ENCODE measurements at places on chromosomes 2 and 18.

GRCh38 chr2:178074123-178075005 lies 1.8 kb upstream of the PDE11A start:
- no peak for DNase-seq

DNA sequence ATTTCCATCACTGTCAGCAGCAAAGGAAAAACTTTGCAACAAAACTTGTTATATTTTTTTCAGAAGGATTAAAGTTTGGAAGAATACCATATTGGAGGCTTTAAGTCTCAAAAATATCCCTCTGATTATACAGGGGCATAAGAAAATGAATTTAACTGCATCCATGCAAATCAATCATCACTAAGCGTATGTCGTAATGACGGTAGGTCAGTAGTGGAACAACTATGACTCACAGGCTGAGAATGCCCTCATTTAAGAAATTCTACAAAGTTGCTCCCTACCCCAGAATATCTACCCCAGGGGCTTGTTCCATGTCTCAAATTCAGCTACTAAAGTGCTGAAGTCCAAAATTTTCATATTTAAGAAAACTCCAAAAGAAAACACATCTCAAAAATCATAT lies 12.5 kb upstream of the NAB1 start:
- DNase-seq, result no peak

DNA sequence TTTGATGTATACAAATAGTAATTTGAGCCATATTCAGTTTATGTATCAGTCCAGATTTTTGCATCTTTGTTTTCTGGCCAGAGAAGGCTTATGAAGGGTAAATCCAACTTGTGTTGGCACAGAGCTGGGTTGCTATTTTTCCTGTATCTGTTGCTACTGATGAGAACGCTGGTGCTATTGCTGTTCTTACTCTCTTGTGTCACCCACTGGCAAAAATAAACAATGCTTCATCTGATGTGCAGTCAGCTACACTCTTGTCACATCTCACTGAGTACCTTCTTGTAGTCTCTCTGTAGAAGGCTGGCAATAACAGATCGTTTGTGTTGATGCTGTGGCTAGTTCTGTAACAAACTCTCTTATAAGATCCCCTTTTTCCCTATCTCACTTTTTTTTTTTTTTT lies 323.4 kb downstream of the CDH19 start:
- no peak for DNase-seq

DNA sequence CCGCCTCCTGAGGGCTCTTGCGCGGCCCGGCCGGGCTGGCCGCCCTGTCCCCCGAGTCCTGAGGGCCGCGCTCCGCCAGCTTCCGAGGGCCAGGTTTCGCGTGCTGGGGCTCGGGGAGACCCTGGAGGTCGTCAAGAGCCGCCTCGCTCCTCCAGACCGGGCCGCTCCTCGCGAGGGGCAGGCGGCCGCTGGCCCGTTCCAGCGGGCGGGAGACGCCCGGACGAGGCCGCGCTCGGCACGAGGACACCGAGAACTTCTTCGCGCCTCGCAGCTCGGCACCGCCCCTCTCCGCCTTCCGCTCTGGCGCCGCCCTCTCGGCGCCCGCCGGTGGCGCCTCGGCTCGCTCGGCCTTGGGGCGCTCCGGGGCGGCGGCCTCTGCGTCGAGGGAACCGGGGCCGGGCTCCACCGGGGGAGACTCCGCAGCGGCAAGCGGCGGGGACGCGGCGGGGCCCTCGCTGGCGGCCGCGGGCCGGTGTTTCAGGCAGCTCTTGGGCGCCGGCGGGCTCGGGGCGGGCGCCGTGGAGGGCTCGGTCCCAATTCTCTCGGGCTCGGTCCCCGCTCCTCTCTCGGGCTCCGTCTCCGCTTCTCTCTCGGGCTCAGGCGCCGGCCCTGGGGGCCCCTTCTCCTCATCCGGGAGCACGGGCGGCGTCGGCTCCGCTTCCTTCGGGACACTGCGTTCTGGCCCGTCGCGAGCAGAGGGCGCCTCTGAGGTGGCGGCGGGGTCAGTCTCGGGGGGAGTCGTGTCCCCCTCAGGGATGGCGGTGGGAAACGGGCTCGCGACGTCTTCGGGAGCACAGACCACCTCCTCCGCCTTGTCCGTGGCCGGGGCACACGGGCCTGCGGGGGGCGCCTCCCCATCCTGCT lies 91.6 kb upstream of the MGAT4A start:
- peak; percentile 49 for DNase-seq

GRCh38 chr2:103627301-103627700 lies 865.5 kb downstream of the TMEM182 start:
- no peak for DNase-seq

DNA sequence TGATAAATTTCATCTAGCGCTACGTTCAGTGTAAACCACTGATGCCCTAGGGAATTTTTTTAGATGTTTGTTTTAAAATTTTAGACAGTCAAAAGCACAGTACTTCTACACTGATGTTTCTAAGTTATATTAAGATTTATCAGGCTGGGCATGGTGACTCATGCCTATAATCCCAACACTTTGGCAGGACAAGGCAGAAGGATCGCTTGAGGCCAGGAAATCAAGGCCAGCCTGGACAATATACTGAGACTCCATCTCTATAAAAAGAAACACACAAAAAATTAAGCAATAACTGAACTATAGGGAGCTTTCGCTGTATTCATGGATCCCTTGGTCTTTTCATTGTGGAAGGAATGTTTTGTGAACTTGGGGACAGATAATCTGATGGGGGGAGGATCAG lies 50.6 kb upstream of the MAPRE2 start:
- no peak for DNase-seq

DNA sequence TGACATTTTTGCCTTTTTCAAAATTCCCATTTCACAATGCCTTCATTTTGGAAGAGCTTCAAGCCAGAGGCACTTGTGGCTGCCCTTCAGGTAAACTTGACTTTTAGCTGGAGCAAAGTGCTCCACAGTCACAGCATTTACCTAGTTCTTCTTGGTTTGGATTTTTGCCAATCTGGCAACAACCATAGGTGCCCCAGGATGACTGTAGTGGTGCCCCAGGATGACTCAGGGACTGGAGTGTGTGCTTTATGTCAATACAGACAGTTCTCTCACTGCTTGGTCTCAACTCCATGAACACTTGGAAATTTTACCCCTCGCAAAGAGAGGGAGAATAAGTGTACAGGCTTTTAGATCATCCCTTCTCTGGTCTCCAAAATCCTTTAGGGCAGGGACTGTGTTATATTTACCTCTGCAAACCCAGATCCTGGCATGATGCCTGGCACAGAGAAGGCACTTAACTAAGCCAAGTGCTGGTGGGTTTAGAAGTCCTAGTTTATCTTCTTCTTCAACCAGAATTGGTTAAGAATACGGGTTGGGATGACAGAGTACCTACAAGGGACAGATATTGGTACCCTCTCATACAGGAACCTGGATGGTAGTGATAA lies 15.3 kb upstream of the PTPN4 start:
- no peak for DNase-seq

- DNase-seq, result no peak
Observed at GRCh38 chr2:215832791-215833190, 180.6 kb downstream of the MREG start.

GRCh38 chr2:200129721-200130462 lies 174.5 kb downstream of the MAIP1 start:
- DNase-seq, result no peak

- no peak for DNase-seq
Observed at GRCh38 chr2:206379886-206380285, 63.4 kb upstream of the ADAM23 start.

GRCh38 chr18:65568866-65569265 lies 181.9 kb upstream of the CDH7 start:
- no peak for DNase-seq

- DNase-seq, result no peak
Observed at GRCh38 chr2:150327564-150328489, 159.6 kb downstream of the RND3 start.

DNA sequence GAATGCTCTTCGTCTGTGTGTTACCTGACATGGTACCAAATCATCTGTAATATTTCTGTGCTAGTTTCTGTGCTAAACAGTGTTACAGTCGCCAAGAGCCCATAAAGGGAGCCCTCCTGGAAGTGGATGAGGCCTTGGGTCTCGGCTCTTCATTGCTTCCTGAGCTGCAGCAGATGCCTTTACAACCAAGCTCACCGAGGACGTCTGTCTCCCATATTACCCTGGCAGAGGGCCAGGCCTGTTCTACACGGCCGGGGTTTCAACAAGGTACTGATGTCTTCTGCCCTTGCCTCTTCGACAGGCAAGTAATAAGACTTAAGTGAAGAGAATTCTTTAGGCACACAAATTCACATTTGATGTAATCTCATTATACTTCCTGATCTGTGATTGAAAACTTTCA lies 16.8 kb downstream of the RPL31 start:
- no peak for DNase-seq

DNA sequence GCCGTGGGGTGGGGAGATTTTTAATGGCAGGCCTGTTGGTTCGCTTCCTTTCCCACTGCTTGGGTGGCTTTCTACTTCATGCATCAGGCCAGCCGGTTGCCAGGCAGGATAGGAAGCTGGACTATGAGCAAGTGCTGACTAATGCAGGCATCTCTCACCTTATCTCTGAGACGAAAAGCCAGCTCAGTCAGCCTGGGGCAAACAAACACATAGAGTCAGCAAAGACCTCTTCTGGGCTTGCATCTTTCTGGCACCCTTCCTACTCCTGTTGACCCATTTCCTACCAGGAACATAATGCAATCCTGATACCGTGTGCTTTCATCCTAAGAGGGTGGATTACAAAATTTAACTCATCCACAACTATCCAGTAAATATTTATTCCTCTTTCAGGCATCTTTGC lies 416.6 kb upstream of the MEX3C start:
- DNase-seq, result no peak

GRCh38 chr2:206176121-206176520 lies 16.4 kb downstream of the EEF1B2 start:
- no peak for DNase-seq

DNA sequence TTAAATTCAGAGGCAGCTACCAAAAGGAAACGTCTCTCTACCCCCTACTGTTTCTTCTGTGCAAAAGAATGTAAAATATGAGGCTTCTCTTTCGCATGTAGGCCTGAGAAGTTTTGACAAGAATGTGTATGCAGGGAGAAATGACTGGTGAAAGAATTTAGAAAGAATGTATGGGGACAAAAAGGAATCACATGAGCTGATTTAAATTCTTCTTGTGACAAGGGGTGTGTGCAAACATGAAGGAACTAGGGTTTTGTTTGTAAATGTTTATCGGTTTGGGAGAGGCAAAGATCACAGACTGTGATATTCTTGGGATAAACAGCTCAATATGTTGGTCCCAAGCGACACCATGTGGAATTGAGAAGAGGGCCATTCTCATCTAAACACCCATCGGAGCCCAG lies 345.2 kb upstream of the VRK2 start:
- no peak for DNase-seq

DNA sequence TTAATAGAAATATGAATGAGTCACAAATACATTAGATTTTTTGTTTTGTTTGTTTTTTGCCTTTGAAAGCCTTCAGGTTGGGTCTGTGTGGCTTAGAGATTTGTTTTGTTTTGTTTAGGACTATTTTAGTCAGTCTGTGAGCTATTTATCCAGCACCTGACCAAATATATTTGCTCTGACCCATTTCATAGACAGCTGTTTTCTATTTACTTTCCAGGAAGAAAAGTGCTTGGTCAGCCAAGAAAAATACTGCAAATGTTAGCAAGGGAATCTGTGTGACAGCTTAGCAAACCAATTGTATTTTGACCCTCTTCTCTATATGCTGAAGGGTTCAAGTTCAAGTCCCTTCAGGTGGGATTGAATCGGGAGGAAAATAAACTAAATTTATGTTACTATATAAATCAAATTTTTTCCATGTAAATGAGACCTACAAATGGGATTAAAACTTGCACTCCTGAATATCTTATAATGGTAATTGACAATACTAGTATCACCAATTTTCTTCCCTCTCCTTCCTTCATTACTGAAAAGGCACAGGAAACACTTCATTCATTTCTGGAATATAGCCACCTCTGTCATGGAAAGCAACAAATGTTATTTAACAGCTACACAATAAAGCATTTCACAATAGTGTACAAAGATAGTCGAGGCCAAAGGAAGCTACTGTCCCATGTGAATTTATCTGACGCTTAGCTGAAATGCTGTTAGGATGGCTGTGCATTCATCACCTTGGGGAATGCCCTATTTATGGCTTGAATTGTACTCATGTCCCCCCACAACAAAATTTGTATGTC lies 23.1 kb upstream of the KLF7 start:
- no peak for DNase-seq

GRCh38 chr18:54229421-54230059 lies 5.1 kb upstream of the MBD2 start:
- DNase-seq, result peak; percentile 23

DNA sequence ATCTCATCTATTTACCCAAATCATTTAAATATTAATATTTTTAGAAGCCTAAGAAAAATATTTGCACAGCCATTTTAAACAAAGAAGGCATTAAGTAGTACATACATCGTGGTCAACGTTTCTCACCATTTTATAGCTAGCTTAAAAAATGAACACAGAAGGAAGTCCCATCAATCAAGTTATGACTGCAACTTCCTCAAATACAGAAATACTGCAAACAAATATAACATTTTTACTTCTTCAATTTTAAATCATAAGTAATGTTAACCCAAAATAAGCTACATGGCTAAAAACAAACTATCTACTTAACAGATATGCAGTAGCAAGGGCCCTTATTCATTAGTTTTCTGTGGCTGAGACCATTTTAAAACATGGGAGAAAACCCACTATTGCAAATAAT lies 30.6 kb downstream of the ITSN2 start:
- no peak for DNase-seq

- no peak for DNase-seq
Observed at GRCh38 chr2:121049131-121049530, 235.9 kb downstream of the TFCP2L1 start.

GRCh38 chr2:22999951-23000350 lies 385.0 kb upstream of the KLHL29 start:
- no peak for DNase-seq
